Stimulated activated CD4-positive, alpha-beta T cell treated with anti-CD3 and anti-CD28 coated beads, Interleukin-1b, Interleukin-23, amount 100 ng/mL, for 1 hour (primary cell): ENCODE measurements at places on chromosomes 6 and 20.

- no peak for DNase-seq
Measured at GRCh38 chr20:53379833-53380120, 213.9 kb downstream of the ZNF217 start.

- no peak for DNase-seq
Measured at GRCh38 chr20:44087051-44087856, 99.7 kb downstream of the JPH2 start.

DNA sequence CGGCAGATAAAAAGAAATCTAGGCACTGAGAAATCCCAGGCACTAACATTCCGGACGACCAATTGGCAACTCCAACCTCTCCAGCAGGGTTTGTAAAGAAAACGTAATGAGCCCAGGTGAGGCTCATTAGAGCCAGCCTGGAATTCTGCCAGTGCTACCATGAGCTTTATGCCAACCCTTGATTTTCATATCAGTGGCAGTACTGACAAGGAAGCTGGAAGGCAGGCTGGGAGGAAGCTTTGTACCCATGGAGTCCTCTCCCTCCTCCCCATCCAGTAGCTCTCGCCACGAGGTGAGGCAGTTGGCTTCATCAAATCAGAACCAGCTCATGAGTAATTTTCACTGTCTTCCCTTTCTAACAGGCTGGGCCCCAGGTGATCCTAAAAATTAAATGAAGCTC, 250.2 kb downstream of the ZNF217 start:
- no peak for DNase-seq

GRCh38 chr6:156699017-156699421, 78.2 kb upstream of the ARID1B start:
- DNase-seq: no peak

DNA sequence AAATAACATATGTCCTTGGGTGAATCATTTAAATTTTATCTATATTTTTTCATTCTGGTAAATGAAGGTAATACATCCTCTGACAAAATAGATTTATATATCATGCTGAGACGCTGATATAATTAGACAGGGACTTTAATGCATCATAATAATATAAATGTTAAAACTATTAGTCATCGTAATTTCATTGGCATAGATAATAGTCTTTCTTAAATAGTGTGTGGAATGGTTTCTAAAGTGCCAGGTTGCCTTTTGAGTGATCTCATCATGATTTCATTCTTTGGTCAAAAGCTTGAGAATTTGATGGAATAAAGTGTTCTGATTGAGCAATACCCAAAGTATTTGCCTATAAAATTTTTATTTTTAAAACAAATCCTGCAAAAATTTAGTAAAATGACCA, 43.2 kb upstream of the BMP5 start:
- no peak for DNase-seq

DNA sequence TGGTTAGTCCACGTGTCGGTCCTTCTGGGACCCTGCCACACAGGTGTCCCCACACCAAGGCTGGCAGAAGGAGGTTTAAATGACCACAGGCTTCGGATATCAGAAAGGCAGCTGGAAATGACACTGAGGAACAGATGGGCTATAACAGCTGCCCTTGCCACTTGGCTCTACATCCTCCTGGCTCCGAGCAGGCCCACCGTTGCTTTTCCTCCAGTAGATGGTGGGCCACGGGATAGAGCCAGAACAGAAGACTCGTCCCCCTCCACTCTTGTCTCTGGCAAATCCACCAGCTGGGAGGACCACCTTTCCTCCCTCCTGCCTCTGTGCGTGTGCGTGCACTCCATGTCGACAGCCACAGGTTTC, 17.6 kb downstream of the WRNIP1 start:
- no peak for DNase-seq

GRCh38 chr6:28737750-28738395, 185.9 kb downstream of the TRIM27 start:
- DNase-seq: no peak

DNA sequence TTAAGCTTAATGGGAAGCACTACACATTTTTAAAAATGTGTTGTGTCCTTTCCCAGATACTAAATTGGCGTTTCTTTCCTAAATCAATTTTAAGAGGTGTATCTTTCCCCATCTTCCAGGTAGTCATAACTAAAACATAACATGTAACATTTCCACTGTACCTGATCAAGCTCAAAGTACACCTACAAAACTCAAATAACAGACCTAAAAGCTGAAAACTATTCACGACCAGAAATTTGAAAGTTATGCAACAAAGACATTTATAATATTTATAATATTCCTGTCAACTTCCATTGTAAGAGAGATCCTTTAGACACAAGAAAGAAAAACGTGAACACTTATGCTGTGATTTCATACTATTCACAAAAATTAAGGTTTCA, 3.5 kb downstream of the STAU1 start:
- no peak for DNase-seq

- DNase-seq: no peak
Measured at GRCh38 chr6:42572523-42572922, 8.7 kb downstream of the UBR2 start.

DNA sequence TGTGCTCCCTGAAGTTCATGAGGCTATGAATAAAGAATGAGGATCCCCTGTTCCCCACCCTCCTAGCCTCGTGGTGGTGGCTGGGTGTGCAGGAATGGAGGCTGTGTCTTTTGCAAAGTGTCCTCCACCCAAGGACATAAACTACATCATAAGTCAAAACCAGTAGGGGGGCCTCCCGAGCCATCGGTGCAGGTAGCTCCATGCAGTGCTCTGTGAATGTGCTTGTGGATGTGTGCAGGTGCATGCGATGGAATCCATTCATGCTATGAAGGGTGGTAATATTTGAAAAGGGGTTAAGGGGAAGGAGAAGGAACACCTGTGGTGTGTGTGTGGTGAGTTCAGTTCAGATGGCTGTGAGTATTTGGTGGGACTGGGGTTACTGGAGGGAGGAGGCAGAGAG, 197.3 kb downstream of the NRN1 start:
- no peak for DNase-seq

DNA sequence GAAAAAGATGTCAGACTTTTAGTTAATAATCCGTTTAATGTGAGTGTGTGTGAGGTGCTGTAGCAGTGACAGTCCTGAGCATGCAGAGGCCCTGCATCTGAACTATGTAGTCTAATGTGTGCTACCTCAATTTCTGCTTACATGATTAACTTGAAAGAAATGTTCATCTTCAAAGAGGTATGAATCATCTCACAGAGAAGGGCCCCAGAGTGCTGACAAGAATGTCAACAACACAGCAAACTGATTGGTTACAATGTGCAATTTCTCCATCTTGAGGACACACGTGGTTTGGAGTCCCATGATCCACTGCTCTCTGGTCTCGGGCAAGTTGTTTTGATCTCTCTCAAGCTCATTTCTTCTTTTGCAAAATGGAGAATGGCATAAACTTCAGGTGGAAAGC, 61.7 kb upstream of the EMILIN3 start:
- no peak for DNase-seq

- no peak for DNase-seq
Measured at GRCh38 chr6:147311218-147311617, 107.0 kb downstream of the STXBP5 start.

DNA sequence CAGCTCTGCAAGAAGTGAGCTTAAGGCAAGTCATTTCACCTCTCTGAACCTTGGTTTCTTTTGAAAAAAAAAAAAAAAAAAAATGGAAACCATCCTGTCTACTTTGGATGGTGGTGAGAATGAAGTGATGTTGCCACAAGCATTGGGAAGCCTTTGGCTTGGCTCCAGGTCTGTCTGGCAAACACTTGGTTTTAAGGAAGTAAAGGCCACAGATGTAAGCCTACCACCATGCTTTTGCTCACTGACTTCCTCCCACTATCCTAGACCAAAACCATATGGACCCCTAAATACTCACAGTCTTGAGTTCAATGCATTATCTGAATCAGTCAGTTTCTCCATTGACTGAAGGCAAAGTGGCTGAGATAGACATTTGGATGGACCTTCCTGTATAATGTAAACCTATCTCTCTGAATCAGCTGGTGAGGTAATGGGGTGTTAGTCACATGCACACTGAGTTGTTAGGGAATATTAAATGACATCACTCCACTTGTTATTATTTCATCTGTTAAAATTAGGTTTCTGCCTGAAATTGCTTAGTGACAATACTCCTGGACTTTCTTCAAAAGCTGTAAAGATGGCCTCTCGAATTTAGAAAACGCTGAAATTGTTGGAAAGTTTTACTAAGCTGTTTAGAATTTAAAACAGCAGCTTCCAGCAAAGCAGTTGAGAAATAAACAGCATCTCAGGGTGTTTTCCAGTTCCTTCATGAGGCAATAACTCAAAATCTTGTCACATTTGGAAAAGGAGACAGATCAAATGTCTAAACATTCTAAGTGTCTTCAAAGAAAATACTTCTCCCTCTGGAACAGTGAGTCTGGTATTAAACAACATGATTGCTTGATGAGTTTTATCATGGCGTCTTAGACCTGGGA, 833.5 kb downstream of the DHX35 start:
- no peak for DNase-seq
